ENCODE measurements at places on chromosomes 7 and 10. TPM values are rescaled to one million over a fixed set of nuclear protein-coding genes. Genes with fewer than 3 reads are reported as not detected.

DNA sequence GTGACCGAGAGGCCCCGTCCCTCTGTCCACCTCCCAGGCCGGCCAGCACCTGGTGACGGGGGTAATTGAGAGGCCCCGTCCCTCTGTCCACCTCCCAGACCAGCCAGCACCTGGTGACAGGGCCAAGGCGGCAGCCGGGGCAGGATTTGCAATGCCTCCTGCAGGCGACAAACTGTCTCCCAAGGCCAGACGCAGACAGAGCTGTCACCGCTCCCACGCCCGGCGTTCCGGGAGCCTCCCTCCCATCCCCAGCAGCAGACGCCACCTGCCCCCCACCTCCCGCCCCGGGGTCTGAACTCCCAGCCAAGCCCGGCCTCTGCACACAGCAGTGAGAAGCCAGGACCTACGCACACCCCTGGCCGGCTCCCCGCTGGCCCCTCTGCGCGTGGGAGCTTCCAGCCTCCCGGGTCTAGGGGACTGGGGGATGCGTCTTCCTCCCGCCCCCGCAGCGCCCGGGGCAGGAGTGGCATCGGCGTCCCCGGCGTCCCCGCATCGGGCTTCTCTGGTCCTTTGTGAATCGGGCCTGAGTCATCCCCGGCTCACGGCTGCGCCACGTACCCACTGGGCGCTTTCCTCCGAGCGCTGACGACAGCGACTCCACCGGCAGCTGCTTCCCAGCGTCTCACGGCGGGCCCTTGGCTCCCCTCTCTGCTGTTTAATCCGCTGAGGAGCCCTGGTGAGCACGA lies 95.1 kb upstream of the DIP2C start:
- peak; percentile 84 for DNase-seq
- H3K27ac ChIP-seq = no peak overlapping the region
- H3K36me3 ChIP-seq = no peaks in the 10 kb centered on the region
- H3K4me1 ChIP-seq = no peaks in the 10 kb centered on the region
- no peaks in the 10 kb centered on the region for H3K27me3 ChIP-seq
- H3K4me3 ChIP-seq = peak overlapping the region; percentile 31

DNA sequence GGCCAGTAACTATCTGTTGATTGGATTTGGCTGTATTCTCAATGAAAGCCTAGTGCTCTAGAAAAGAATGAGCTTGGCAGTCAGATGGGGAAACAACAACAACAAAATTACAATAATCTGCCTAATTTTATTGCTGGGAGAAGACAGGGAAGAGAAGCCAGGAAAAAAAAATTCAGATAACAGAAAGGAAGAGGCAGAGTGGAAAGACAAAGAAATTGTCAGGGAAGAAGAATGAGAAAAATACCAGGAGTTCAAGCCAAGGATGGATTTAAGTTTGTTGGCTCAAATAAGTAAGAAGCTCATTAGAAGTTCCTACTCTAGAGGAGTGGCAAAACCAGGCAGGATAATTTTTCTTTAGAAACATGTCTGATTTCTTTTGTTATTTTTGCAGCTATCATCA lies 45.9 kb upstream of the PRKG1 start:
- H3K4me3 ChIP-seq = no peak overlapping the region
- no peak for DNase-seq
- no peaks in the 10 kb centered on the region for H3K27me3 ChIP-seq
- H3K27ac ChIP-seq = no peak overlapping the region
- no peaks in the 10 kb centered on the region for H3K36me3 ChIP-seq

GRCh38 chr7:131431289-131431688 lies 103.6 kb downstream of the MKLN1 start:
- no peaks in the 10 kb centered on the region for H3K27me3 ChIP-seq
- peak; percentile 92 for DNase-seq
- H3K36me3 ChIP-seq = no peaks in the 10 kb centered on the region
- no peak overlapping the region for H3K4me3 ChIP-seq
- H3K4me1 ChIP-seq = no peaks in the 10 kb centered on the region
- H3K27ac ChIP-seq = no peak overlapping the region

- peaks cover 24% of the 10 kb centered on the region for H3K36me3 ChIP-seq
- no peaks in the 10 kb centered on the region for H3K27me3 ChIP-seq
- no peak for DNase-seq
- no peaks in the 10 kb centered on the region for H3K4me1 ChIP-seq
- no peak overlapping the region for H3K27ac ChIP-seq
Measured at GRCh38 chr7:149476791-149477190, 15.9 kb upstream of the ZNF777 start.

DNA sequence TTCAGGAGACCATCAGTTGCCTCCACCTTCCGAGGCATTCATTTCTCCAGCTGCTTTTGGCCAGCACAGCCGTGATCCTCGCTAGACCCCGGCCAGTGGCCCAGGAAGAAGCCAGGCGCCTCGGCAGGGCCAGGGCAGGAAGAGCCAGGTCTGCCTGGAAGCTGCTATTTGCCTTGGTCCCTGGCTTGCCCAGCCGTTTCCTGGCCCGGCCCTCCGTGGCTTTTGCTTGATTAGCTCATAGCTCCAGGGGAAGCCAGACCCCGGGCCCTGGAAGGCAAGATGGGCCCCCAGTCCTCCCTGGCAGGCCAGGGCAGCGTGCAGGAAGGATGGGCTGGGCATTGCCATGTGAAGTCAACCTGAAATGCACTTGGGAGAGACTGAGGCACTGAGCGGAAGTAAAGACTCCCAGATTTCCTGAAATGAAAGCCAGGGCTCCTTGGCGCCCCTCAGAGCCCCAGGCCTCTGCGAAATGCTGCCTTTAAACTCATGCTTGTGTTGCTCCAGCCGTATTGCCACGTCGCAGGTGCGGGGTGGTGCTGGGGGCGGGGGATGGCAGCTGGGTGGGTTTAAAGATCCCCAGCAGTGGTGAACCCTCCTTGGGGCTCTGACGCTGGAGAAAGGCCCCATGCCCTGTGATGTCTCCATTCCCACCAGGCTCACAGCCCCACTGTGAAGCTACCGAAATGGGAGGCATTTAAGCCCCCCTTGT lies 160.6 kb downstream of the GRK5 start:
- no peak for DNase-seq
- H3K36me3 ChIP-seq = no peaks in the 10 kb centered on the region
- peaks cover 65% of the 10 kb centered on the region for H3K4me1 ChIP-seq
- no peaks in the 10 kb centered on the region for H3K27me3 ChIP-seq

DNA sequence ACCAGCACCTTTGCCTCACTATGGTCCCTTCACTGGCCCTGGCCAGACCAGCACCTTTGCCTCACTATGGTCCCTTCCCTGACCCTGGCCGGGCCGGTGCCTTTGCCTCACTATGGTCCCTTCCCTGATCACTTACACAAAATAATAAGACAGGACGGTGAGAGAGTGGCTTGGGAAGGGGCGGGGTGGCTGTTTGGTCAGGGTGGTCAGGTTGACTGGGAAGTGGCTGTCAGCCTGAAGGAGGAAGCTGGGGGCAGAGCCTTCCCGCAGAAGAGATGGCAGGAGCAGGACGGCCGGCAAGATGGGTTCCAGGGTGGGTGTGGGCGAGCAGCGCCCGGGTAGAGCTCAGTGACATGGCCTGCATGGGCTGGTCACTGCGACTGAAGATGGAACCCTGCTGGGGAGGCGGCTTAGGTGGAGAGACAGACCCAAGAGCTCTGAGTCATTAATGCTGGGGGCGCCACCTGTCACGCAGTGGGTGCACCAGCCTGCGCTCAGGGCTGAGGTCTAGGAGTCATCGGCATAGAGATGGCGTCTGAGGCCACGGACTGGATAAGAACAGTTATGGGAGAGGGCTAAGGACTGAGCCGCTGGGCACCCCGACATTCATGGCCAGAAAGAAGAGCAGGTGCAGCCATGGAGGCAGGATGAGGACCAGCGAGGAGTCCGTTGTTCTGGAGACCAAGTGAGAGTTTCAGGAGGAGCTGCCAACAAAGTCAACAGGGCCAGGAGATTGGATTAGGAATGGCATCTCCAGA lies 91.8 kb downstream of the CHST15 start:
- no peak for DNase-seq
- no peaks in the 10 kb centered on the region for H3K36me3 ChIP-seq
- no peak overlapping the region for H3K27ac ChIP-seq
- H3K4me3 ChIP-seq = no peak overlapping the region
- H3K4me1 ChIP-seq = peaks cover under 1% of the 10 kb centered on the region

- no peaks in the 10 kb centered on the region for H3K36me3 ChIP-seq
- H3K27me3 ChIP-seq = no peaks in the 10 kb centered on the region
- H3K4me3 ChIP-seq = no peak overlapping the region
- peak; percentile 56 for DNase-seq
- H3K27ac ChIP-seq = no peak overlapping the region
- no peaks in the 10 kb centered on the region for H3K4me1 ChIP-seq
Measured at GRCh38 chr10:5284311-5285057, 80.3 kb upstream of the UCN3 start.

The CALHM1 gene
- total RNA-seq = not detected

The CXCL12 gene
- 611 TPM for total RNA-seq

The ARHGEF35 gene
- total RNA-seq = 0.51 TPM

The ZPBP gene
- total RNA-seq = not detected

The PAX4 gene
- total RNA-seq = not detected

The IKZF5 gene
- total RNA-seq = 3.1 TPM

The ARMS2 gene
- not detected for total RNA-seq

Data from fibroblast of lung (primary cell).